Fibroblast of lung (primary cell): ENCODE measurements at places on chromosomes 13 and 19.
A peak's percentile ranks its signal among the peaks of the same experiment; 100 is the strongest.

DNA sequence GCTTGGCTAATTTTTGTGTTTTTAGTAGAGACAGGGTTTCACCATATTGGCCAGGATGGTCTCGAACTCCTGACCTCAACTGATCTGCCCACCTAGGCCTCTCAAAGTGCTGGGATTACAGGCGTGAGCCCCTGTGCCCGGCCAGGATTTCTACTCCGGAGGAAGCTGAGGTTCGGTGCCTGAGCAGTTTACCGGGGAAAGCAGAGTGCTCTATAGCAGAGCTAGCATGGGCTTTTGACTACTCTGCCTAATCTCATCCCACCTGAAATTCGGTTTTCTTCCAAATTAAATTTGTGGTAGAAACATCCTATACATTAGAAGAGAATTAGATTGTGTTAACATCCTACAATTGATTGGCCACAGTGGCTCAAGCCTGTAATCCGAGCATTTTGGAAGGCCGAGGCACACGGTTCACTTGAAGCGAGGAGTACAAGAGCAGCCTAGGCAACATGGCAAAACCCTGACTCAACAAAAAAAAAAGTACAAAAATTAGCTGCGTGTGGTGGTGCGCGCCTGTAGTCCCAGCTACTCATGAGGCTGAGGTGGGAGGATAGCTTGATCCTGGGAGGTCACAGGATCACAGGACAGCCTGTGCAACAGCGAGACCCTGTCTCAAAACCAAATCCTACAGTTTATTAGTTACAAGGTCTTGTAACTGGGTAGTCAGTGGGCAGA, 1.6 kb downstream of the RPL13A start:
- no peak for DNase-seq

DNA sequence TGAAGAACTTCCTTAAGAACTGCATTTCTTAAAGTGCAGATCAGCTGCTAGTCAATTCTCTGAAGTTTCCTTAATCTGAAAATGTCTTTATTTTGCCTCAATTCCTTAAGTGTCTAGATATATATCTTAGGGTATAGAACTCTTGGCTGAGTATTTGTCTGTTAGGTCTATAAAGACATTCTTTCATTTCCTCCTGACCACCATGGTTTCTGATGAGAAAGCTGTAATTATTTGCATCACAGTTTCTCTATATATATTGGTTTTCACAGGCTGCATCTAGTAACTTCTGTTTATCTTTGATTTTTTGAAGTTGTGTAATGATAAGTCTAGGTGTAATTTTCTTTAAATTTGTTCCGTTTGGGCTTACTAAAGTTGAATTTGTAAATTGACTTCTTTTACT, 15.2 kb downstream of the NDFIP2 start:
- DNase-seq = no peak

DNA sequence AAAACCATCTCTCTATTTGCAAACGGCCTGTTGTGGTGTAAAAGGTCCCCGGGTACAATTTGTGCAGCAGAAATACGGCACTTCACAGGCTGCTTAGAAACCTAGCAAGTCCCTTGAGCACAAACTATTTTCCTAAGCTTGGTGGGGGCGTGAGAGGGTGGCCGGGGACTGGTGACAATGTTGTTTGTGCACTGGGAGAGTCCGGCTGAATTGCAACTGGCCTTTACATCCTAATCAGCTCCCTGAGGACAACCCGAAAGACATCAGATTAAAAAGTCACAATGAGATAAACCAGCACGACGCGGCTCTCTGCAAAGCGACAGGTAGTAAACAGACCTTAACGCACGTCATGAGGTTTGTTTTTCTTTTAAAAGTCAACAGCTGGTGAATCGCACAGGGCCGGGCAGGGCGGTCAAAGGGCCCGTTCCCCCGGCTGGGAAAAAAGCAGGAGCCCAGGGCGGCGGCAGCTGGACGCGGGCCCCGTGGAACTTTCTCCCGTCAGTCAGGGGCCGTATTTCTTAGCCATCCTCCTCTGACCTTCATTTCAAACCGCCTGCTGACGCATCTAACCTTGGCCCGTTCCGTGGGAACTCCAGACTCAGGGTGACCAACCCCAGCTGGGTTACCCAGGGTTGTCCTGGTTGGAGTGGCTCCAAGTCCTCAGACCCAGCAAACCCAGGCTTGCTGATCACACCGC, 112.3 kb downstream of the GADD45B start:
- DNase-seq = peak; percentile 92

DNA sequence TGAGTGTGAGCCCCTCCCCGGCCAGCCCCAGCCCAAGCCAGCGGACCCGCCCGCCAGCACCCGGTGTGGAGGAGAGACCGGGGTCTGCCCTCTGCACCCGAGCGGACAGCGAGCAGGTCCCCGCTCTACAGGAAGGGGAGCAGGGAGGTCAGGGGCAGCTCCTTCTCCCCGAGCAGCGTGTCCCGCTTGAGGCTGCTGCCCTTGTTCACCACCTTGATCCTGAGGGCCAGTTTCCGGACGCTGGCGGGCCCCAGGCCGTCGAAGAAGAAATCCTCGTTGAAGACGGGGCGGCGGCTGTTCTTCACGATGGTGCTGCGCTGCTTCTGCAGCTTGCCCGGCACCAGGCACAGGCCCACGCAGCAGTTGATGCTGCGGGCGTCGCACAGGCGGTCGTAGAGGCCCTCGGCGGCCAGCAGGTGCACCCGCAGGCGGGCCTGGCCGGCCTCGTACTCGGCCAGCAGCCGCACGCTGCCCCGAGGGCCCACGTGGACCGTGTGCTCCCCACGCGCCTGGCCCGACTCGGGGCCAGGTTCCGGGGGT, 1.9 kb downstream of the C2CD4C start:
- no peak for DNase-seq

DNA sequence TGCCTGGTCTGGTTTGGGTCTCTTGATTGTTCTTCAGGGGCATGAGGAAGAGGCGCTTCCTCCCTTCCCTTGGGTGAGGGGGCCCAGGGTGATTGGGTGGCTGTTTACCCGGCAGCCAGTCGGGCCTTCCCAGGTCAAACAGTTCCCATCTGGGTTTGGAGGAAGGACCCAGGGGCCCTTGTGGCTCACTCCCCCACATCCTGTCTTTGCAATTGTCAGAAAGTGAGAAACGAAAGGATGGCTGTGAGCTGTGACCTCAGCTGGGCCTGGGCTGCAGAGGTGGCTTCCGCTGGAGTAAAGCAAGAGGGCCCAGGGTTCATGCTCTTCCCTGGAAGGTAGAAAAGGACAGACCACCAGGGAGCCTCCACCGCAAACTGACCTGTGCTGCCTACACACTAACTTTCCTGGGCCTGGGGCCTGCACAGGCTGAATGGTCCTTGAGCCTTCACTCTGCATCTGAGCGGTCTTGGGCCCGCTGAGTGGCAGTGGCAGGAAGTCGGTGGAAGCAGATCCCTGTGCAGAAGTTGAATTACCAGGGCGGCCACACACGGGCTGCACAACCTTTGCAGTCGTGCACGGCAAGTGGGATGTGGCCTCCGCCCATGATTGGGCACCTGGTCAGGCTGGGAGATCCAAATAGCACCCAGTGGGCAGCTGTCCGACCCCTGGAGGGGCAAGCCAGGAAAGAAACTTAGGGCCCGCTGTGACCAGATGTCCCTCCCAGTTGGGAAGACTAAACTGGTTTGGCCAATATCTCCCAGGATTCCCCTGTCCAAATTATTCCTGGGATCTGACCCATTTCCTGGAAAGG, 5.3 kb upstream of the CD79A start:
- DNase-seq = no peak

GRCh38 chr19:55930996-55931515, 1.1 kb downstream of the NLRP13 start:
- DNase-seq = no peak

GRCh38 chr13:113324398-113324797, 27.4 kb downstream of the LAMP1 start:
- DNase-seq = no peak

- DNase-seq = peak; percentile 87
These were observed 564 bp downstream of the SPART start for GRCh38 chr13:36345438-36346221.

- no peak for DNase-seq
These were observed 3.6 kb upstream of the DAND5 start for GRCh38 chr19:12965812-12966135.

- no peak for DNase-seq
These were observed 1.3 kb upstream of the PPAN start for GRCh38 chr19:10104665-10105508.

GRCh38 chr19:19120308-19121231, 17.7 kb downstream of the TMEM161A start:
- DNase-seq = peak; percentile 81

- no peak for DNase-seq
These were observed 454.1 kb upstream of the SGCG start for GRCh38 chr13:22726726-22727125.

- no peak for DNase-seq
These were observed 168.3 kb downstream of the PCDH20 start for GRCh38 chr13:61247149-61247936.

GRCh38 chr19:55616395-55616875, 7.9 kb downstream of the ZNF784 start:
- no peak for DNase-seq

DNA sequence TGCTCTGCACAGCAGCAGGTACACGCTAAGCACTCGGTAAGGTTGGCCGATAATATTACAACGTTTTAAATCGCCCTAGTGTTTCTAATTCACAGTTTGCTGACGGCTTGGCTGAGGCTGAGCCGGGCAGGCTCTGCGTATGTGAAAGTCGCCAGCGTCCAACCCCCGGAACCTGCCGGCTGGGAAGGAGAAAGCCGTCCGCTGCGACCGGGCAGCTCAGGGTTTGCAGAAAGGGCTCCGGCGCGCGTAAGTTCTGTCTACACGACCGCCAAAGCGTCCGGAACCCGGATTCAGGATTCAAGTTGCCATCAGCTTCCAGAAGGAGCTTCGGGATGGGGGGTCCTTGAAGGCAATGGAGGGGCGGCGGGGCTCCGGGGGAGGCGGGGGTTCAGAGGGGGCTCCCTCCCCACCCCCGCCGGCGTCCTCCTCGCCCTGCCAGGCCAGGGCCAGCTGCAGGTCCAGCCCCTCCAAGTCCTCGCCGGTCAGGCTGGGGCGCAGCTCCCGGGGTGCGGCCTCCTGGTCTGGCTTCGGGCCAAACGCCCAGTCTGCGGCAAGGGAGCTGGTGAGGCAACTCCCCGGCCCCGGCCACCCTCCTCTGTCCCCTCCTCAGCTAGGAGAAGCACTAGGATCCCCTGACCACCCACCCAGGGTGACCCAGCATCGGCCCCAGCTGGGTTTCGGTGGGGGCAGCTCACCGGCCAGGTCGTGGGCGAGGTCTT, 575 bp downstream of the SMIM44 start:
- no peak for DNase-seq

GRCh38 chr13:45179428-45179827, 21.4 kb downstream of the KCTD4 start:
- peak; percentile 42 for DNase-seq

DNA sequence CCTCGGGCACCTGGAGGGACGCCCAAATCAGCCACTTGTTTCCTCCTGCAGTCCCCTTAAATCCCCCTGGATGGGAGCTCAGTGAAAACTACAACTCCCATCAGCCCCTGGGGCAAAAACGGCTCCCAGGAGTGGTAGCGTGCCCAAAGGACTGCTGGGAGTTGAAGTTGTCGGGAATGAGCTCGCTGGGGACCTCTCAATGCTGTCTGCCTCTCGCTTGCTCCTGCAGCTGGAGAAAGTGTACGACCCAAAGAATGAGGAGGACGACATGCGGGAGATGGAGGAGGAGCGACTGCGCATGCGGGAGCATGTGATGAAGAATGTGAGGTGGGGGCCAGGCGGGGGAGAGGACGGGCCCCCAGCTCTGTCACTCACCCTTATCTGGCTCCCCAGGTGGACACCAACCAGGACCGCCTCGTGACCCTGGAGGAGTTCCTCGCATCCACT, 14.7 kb upstream of the DHDH start:
- no peak for DNase-seq

DNA sequence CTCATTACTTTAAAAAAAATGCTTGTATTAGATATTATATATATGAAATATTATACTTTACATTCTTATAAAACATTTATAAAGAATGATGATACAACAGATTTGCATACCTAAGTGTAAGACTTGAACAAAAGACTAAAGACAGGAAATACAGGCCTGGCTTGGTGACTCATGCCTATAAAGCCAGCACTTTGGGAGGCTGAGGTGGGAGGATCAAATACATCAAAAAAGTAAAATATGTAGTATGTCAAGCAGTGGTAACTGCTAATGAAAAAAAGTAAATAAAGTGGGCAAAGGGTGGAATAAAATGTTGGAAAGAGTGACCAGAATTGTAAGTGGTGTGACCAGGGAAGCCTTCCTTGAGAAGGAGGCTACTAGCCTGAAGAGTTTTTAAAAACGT, 133.7 kb downstream of the GGACT start:
- peak; percentile 76 for DNase-seq

DNA sequence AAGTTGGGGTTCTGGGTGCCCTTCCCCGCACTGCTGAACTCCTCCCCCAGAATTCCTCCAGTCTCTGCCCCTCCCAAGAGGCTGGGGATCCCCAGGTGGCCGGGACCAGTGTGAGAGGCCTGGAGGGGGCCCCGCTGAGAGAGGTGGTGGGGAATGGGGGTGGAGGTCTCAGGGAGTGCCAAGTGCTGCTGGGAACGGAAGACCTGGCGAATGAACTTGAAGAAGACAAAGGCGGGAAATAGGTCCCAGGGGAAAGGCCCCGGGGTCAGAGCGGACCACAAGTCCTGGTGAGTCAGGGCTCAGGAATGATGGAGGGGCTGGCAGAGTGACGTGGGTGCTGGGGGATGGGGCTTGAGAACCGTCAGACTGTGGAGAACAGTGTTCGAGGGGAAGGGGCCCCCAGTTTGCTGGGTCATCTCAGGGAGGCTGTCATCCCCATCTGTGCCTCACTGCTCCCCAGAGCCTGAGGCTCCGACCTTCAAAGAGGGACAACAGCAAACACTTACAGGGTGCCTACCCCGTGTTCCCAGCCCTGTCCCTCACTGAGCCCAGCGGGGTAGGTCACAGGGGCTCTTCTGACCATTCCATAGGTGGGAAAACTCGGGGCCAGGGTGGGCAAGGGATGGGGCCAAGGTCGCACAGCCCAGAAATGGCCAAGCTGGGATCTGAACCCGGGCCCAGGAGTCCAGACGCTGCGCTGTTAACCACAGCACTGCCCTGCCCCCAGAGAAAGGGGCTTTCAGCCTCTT, 16.0 kb upstream of the SEMA6B start:
- peak; percentile 97 for DNase-seq

- DNase-seq = no peak
These were observed 676 bp downstream of the CD320 start for GRCh38 chr19:8307400-8307964.

- no peak for DNase-seq
These were observed 11.6 kb downstream of the CNFN start for GRCh38 chr19:42378225-42379215.

DNA sequence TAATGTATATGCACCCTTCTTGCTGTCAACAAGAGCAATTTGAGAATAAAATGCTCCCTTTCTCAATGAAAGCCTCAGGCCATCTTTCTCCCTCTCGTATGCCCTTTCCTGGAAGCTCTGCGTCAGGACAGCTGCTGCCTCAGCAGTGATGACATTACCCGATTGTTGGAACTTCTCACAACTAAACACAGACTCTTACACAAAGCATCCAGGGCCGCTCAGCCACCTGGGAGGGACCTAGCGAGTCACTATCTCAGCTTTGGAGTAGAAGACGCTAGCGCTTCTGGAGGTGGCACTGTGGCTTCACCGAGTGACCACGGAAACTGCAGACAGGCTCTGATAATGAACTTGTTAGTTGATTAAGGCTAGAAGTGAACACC, 153.2 kb upstream of the SOX1 start:
- no peak for DNase-seq

- no peak for DNase-seq
These were observed 145.6 kb downstream of the DPF1 start for GRCh38 chr19:38078302-38078930.
